ENCODE measurements at places on chromosomes 5 and 9. TPM values are rescaled to one million over a fixed set of nuclear protein-coding genes. Genes with fewer than 3 reads are reported as not detected.

GRCh38 chr5:90802474-90803317 is 244.1 kb downstream of the ADGRV1 start:
- no peak overlapping the region for H3K4me3 ChIP-seq
- DNase-seq = peak; percentile 71
- H3K27me3 ChIP-seq = no peaks in the 10 kb centered on the region
- H3K36me3 ChIP-seq = no peaks in the 10 kb centered on the region
- H3K4me1 ChIP-seq = no peaks in the 10 kb centered on the region

IFNE gene
- total RNA-seq = 0.64 TPM

DNA sequence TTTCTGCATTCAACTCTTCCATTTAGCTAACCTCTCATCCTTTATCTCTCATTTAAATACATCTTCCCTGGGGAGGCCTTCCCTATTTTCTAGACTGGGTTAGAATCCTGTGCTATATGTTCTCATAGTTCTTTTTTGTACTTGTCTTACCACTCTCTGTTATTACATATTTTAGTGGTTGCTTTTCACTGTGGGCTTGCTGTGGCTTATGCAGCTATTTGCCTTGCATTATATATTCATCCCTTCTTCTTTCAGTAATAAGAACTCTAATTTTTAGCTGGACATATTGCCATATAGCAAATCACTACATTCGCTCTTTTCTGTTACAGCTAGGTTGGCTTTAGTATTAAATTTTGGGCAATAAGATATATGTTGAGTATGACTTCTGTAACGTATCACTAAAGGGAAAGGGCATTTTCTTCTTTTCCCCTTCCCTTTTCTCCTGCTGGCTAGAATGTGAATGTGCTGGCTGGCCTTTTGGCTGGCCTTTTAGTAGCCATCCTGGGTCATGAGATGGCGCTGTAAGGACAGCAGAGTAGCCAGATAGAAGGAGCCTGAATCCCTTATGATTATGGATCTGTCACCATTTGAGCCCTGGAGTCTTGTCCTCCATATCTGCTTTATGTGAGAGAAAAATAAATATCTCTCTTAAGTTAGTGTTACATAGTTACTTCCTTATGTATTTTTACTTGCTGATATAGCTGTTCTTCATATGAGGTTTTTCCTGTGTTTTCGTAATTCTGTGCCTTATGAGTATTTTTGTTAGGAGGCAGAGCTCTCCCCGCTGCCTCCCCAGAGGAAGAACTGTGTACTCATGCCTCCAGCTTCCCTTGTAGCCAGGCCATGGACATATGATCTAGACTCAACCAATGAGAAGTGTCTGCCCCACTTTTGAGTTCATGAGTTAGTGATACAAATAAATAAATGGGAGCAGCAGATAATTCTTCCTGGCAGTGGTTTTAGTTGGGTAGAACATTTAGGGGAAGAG is 65.8 kb downstream of the NDUFAF2 start:
- H3K27ac ChIP-seq = no peak overlapping the region
- no peak for DNase-seq
- H3K4me3 ChIP-seq = no peak overlapping the region
- H3K27me3 ChIP-seq = no peaks in the 10 kb centered on the region
- no peaks in the 10 kb centered on the region for H3K4me1 ChIP-seq

DDX4 gene
- total RNA-seq = not detected

TEX48 gene
- not detected for total RNA-seq

DNA sequence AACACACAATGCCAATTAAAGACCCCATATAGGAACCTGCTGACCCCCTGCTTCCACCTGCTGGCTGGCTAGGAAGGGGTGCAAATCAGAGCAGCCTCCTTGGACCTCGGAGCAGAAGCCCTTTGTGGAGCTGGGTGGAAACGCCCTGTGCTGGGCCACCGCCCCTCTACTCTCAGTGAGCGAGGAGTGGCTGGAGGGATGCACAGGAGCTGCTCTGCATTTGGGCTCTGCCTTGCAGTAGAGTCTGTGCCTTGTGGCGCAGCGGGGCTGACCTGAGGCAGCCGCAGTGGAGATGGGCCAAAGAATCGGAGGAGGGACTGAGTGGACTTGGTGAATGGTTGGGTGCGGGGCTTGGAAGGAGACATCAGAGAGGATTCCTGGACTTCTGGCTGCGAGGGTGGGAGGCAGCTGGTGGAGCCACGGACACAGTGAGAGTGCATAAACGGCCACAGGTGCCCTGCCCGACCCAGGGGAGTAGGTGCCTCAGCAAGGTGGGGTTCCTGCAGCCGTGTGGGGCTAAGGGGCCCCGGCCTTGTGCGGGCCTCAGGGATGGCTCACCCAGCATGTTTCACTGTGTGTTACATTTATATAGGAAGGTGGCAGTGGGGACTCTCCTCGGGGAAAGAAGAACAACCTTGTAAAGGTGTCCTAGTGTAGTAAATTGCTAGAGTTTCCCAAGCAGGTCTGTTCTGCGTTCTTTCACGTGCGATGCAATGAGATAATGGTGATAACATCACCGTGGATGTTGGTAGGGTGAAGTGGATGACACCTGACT is 14.1 kb upstream of the IRX4 start:
- no peak overlapping the region for H3K27ac ChIP-seq
- H3K4me1 ChIP-seq = no peaks in the 10 kb centered on the region
- H3K4me3 ChIP-seq = no peak overlapping the region
- H3K27me3 ChIP-seq = peaks cover 53% of the 10 kb centered on the region

DNA sequence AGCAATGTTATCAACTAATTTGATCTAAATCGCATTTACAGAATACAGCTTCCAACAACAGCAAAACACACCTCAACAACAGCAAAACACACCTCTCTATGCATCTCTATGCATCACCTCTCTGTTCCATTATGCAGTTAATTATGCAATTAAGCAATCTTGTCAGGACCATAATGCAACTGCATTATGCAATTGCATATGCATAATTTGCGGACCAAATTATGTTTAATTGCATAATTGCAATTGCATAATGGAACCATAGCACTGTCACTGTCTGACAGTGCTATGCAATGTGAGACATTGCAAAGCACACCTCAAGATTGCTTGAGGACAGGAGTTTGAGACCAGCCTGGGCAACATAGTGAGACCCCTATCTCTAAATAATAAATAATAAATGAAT is 80.4 kb upstream of the PRSS3 start:
- H3K4me1 ChIP-seq = no peaks in the 10 kb centered on the region
- no peak overlapping the region for H3K4me3 ChIP-seq
- H3K36me3 ChIP-seq = no peaks in the 10 kb centered on the region
- no peak for DNase-seq

PCDHB2 gene
- 23.0 TPM for total RNA-seq

- no peak overlapping the region for H3K4me3 ChIP-seq
- no peaks in the 10 kb centered on the region for H3K36me3 ChIP-seq
- no peak for DNase-seq
- H3K27ac ChIP-seq = no peak overlapping the region
- peaks cover 3% of the 10 kb centered on the region for H3K4me1 ChIP-seq
These were observed 2.3 kb downstream of the DIRAS2 start for GRCh38 chr9:90640361-90640760.

IL13 gene
- total RNA-seq = not detected

All from hepatocyte (in vitro differentiated cells).